Cardiac muscle cell (in vitro differentiated cells and primary cell): ENCODE measurements at places on chromosomes 6 and 20. TPM values are rescaled to one million over a fixed set of nuclear protein-coding genes. Genes with fewer than 3 reads are reported as not detected.

The BCKDHB gene
- 36.1 and 37.4 TPM in 2 replicates for polyA plus RNA-seq

- no peaks in the 10 kb centered on the region for H3K36me3 ChIP-seq
- peak; percentile 75 for DNase-seq
- H3K4me1 ChIP-seq: no peaks in the 10 kb centered on the region
- H3K4me3 ChIP-seq: no peak overlapping the region
- H3K27me3 ChIP-seq: peaks cover 24% of the 10 kb centered on the region
These were observed 26.7 kb upstream of the TFAP2B start for GRCh38 chr6:50791900-50792508.

The ELMO2 gene
- polyA plus RNA-seq: 38.3 and 38.7 TPM in 2 replicates

The EPPIN gene
- not detected in 2 replicates for polyA plus RNA-seq

DNA sequence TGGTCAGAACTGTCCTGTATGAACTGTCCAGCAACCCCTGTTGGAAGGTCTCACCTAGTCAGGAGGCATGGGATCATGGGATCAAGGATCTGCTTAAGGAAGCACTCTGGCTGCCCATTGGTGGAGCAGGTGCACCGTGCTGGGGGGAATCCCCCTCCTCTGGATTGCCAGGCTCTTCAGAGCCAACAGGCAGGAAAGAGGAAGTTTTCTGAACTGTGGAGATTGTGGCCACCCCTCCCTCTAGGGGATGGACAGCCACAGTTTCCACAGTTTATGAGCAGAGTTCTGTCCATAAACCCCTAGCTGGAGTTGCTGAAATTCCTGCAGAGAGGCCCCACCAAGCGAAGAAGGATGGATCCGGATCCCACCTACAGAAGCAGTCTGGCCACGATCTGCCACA is 13.0 kb upstream of the HLA-DQB1 start:
- H3K4me3 ChIP-seq: no peak overlapping the region
- H3K27ac ChIP-seq: no peak overlapping the region
- H3K27me3 ChIP-seq: peaks cover 7% of the 10 kb centered on the region
- H3K4me1 ChIP-seq: no peaks in the 10 kb centered on the region
- no peak for DNase-seq

DNA sequence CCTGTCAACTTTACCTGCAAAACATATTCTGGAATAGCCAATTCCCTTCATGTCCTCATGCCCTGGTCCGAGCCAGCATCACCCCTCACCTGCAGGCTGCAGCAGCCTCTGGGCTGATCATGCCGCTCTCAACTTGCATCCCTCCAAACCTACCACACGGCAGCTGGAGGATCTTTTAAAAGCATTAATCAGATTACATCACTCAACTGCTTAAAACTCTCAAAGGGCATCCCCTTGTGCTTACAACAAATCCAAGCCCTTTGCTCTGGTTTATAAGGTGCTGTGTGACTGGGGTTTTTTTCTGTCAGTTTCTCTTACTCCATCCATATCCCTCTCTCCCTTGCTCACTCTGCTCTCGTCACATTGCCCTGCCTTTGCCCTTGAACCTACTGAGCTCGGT is 24.0 kb downstream of the CD40 start:
- no peak for DNase-seq
- H3K27me3 ChIP-seq: no peaks in the 10 kb centered on the region
- H3K4me3 ChIP-seq: no peak overlapping the region
- H3K4me1 ChIP-seq: peaks cover 5% of the 10 kb centered on the region

The PDE7B gene
- polyA plus RNA-seq: 0.04 and 0.72 TPM in 2 replicates

DNA sequence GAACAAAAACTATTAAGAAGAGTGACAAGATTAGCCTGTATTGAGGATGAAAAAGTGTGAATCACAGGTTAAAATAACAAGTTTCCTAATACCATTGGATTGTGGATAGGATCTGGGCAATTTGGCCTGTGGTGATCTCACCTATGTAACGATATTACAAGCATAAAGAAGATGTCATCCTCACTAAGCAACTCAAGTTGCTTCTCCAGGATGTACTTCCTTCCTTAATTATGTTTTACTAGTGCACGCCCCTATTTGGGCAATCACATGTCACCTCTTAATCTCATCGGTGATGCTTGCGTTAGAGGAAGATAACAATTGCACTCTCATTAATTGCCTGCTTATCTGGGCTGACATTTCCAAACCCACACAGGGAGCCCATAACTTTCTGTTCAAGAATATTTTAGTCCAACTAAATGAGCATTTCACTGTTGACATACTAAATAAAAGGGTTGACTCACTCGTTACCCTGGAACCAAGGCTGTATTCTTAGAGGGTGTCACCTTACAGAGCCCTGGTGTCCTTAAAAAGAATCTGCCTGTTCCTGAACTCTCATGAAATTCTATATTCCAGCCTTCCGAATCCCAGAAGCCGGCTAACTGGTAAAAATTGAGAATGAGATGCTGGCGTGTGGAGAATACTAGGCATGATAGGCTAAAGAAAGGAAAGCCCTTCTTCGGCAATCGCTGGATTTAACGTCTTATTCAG is 88.2 kb upstream of the ATXN1 start:
- peak overlapping the region; percentile 12 for H3K27ac ChIP-seq
- peaks cover 6% of the 10 kb centered on the region for H3K4me1 ChIP-seq
- H3K36me3 ChIP-seq: no peaks in the 10 kb centered on the region
- H3K4me3 ChIP-seq: no peak overlapping the region

GRCh38 chr6:39657355-39658135 is 67.7 kb downstream of the KIF6 start:
- H3K27ac ChIP-seq: no peak overlapping the region
- H3K36me3 ChIP-seq: no peaks in the 10 kb centered on the region
- H3K27me3 ChIP-seq: no peaks in the 10 kb centered on the region
- no peak overlapping the region for H3K4me3 ChIP-seq
- no peaks in the 10 kb centered on the region for H3K4me1 ChIP-seq

- H3K4me3 ChIP-seq: no peak overlapping the region
- H3K4me1 ChIP-seq: peaks cover 12% of the 10 kb centered on the region
- H3K27ac ChIP-seq: no peak overlapping the region
- H3K36me3 ChIP-seq: peaks cover under 1% of the 10 kb centered on the region
- DNase-seq: no peak
These were observed 2.2 kb downstream of the RGS19 start for GRCh38 chr20:64077094-64077493.

DNA sequence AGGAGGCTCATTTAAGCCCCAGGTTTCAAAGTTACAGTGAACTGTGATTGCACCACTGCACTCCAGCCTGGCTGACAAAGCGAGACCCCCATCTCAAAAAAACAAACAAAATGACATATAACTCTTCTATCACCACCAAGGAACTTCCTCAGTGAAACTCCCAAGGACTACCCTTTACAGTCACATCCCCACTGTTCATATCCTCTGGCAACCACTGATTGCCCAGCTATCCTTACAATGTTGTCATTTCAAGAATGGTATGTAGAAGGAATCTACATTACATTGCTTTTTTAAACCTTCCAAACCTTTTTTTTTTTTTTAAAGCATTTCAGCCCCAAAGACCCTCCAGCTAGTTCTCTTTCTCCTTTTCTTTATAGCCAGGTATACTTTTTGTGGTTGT is 123.1 kb upstream of the CARMIL1 start:
- H3K36me3 ChIP-seq: no peaks in the 10 kb centered on the region
- H3K27me3 ChIP-seq: no peaks in the 10 kb centered on the region
- H3K4me1 ChIP-seq: no peaks in the 10 kb centered on the region
- no peak overlapping the region for H3K27ac ChIP-seq

- H3K4me1 ChIP-seq: peaks cover 7% of the 10 kb centered on the region
- no peak for DNase-seq
- no peaks in the 10 kb centered on the region for H3K36me3 ChIP-seq
- H3K4me3 ChIP-seq: no peak overlapping the region
These were observed 60.2 kb upstream of the NEDD9 start for GRCh38 chr6:11292594-11293236.

GRCh38 chr6:102553214-102553613 is 1159.7 kb downstream of the GRIK2 start:
- no peaks in the 10 kb centered on the region for H3K27me3 ChIP-seq
- no peak overlapping the region for H3K27ac ChIP-seq
- no peak overlapping the region for H3K4me3 ChIP-seq
- H3K36me3 ChIP-seq: no peaks in the 10 kb centered on the region
- DNase-seq: no peak

DNA sequence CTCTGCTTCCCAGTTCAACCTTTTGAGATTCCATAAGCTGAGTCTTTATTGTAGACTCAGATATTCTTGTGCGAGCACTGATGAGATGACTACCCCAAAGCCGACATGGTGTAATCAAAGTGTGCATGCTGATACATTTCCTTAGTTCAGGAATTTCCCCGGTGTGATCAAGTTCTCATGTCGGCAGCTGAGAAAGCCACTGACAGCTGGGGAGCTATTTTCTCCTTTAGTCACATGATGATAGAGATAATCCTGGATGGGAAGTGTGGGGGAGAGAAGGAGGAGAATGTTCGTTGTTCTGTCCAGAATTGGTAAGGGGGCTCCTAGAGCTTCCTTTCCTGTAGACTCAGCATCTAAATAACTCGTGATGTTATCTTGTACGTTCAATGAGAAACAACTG is 7.7 kb upstream of the CAP2 start:
- H3K27me3 ChIP-seq: no peaks in the 10 kb centered on the region
- peaks cover 8% of the 10 kb centered on the region for H3K4me1 ChIP-seq
- peak; percentile 60 for DNase-seq
- no peaks in the 10 kb centered on the region for H3K36me3 ChIP-seq
- peak overlapping the region; percentile 58 for H3K27ac ChIP-seq

GRCh38 chr6:68710916-68711315 is 75.8 kb downstream of the ADGRB3 start:
- no peaks in the 10 kb centered on the region for H3K27me3 ChIP-seq
- no peaks in the 10 kb centered on the region for H3K4me1 ChIP-seq
- DNase-seq: no peak
- no peaks in the 10 kb centered on the region for H3K36me3 ChIP-seq
- no peak overlapping the region for H3K4me3 ChIP-seq

DNA sequence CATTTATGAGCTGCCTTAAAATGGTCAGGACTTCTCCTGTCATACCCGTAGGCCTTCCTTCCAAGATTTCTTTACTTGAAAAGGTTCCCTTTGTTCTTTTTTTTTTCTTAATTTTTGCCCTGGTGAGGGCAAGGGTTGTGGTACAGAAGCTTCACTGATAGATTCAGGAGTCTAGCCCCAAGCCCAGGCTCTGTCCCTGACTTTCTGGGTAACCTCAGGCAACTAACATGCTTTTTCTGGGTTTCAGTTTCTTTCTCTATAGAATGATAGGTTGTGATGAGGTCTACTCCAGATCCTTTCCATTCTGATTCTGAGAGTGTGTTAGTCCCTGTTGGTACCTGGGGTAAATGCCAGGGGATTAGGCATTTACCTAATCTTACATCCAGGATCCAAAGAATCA is 21.2 kb downstream of the SNPH start:
- H3K4me1 ChIP-seq: no peaks in the 10 kb centered on the region
- DNase-seq: no peak
- no peaks in the 10 kb centered on the region for H3K27me3 ChIP-seq
- no peak overlapping the region for H3K4me3 ChIP-seq

GRCh38 chr20:38205001-38205400 is 39.9 kb upstream of the TGM2 start:
- no peak overlapping the region for H3K4me3 ChIP-seq
- H3K36me3 ChIP-seq: no peaks in the 10 kb centered on the region
- DNase-seq: no peak
- no peaks in the 10 kb centered on the region for H3K27me3 ChIP-seq

The MAP3K4 gene
- polyA plus RNA-seq: 13.3 and 14.5 TPM in 2 replicates

The RSPO3 gene
- polyA plus RNA-seq: 170 and 280 TPM in 2 replicates

- no peaks in the 10 kb centered on the region for H3K36me3 ChIP-seq
- no peak overlapping the region for H3K27ac ChIP-seq
- peaks cover 8% of the 10 kb centered on the region for H3K4me1 ChIP-seq
- H3K27me3 ChIP-seq: no peaks in the 10 kb centered on the region
- H3K4me3 ChIP-seq: no peak overlapping the region
These were observed 36.8 kb downstream of the PPP1R3G start for GRCh38 chr6:5121956-5122355.

- H3K4me3 ChIP-seq: peak overlapping the region; percentile 1
- H3K27ac ChIP-seq: peak overlapping the region; percentile 99
- H3K27me3 ChIP-seq: no peaks in the 10 kb centered on the region
- H3K36me3 ChIP-seq: no peaks in the 10 kb centered on the region
- DNase-seq: peak; percentile 91
These were observed 24.4 kb downstream of the CAP2 start for GRCh38 chr6:17417817-17418216.

DNA sequence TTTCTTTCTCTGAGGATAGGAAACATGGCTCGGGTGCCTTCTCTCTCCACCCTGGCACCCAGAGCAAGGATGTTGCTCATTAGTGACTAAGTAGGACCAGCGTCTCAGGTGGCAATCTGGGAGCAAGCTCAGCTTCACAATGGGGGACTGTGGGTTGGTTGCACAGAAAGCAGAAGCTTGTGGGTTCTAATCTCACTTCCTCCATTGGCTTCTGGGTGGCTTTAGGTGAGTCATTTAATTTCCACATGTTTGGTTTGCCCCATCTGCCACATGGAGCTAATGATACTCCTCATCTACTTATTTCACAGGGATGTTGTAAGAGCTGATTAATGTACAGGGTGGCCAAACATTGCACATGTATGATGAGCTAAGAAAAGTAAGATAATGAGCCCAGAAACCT is 54.8 kb upstream of the AKIRIN2 start:
- H3K27ac ChIP-seq: no peak overlapping the region
- DNase-seq: peak; percentile 87
- H3K4me3 ChIP-seq: no peak overlapping the region

The DDO gene
- 0.56 TPM in 1 of 2 replicates, not detected in the other for polyA plus RNA-seq

GRCh38 chr6:42236030-42236429 is 18.4 kb upstream of the MRPS10 start:
- H3K27ac ChIP-seq: no peak overlapping the region
- H3K4me1 ChIP-seq: no peaks in the 10 kb centered on the region
- DNase-seq: no peak
- peaks cover 21% of the 10 kb centered on the region for H3K36me3 ChIP-seq
- H3K27me3 ChIP-seq: no peaks in the 10 kb centered on the region
- no peak overlapping the region for H3K4me3 ChIP-seq

GRCh38 chr6:32666420-32667300 is at the start of gene HLA-DQB1:
TSS of gene HLA-DQB1 (minus strand) at chr6:32666657. CDS start at chr6:32666607, 50 bp downstream.
- peak within 1 kb of the TSS; percentile 28 for H3K4me3 ChIP-seq
- no peaks in the 10 kb centered on the region for H3K36me3 ChIP-seq
- peaks cover 31% of the 10 kb centered on the region for H3K27me3 ChIP-seq
- peak; percentile 35 for DNase-seq

DNA sequence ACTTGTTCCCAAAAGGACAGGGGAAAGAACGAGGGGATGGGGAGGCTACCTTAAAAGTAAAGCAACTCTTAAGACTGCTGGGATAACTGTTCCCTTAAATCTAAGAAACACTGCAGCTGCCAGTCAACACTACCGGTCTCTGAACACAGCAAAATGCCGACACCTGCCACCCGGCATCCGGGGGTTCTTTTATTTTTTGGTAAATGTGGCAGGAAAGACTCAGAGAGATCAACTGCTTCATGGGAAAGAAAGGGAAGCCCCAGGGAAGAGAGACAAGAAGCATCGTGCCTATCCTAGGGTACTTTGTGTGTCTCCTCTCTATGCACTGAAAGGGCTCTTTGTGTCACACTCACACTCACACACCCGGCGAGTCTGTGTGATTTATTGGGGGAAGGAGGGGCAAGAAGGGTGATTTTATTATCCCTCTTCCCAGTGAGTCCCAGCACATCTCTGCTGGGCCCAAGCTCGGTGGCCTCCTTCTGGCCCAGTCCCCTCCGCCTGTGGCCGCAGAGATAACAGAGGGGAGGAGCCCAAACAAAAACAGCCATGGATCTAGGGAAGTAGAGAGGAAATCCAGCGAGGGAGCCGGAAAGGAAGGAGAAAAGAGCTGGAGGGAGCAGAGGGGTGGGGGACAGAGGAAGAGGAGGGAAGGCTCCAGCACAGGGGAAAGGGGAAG is 1.4 kb downstream of the FYN start:
- H3K4me3 ChIP-seq: peak overlapping the region; percentile 96
- peaks cover 21% of the 10 kb centered on the region for H3K27me3 ChIP-seq
- H3K36me3 ChIP-seq: no peaks in the 10 kb centered on the region

- no peaks in the 10 kb centered on the region for H3K36me3 ChIP-seq
- no peak overlapping the region for H3K4me3 ChIP-seq
- no peaks in the 10 kb centered on the region for H3K4me1 ChIP-seq
- no peak for DNase-seq
- no peaks in the 10 kb centered on the region for H3K27me3 ChIP-seq
These were observed 87.8 kb downstream of the SLC16A10 start for GRCh38 chr6:111175109-111175508.
